ENCODE measurements at places on chromosomes 6 and 20.

DNA sequence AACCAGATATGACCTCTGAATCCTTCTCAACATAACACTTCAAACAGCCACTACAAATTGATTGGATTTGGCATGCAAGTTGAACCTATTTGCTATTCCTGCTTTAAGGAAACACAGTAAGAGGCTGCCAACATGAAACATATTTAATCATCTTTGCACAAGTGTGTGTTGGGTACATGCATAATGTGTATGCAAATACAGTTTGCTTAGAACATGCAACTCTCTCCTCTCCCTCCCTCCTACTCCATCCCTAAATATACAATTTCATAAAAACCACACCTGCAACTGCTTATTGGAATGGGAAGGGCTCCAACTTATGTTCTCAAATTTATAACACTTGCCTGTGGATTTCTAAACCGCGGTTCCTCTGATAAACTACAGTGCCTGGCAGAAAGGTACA lies 71.5 kb downstream of the CD83 start:
- no peak for DNase-seq

DNA sequence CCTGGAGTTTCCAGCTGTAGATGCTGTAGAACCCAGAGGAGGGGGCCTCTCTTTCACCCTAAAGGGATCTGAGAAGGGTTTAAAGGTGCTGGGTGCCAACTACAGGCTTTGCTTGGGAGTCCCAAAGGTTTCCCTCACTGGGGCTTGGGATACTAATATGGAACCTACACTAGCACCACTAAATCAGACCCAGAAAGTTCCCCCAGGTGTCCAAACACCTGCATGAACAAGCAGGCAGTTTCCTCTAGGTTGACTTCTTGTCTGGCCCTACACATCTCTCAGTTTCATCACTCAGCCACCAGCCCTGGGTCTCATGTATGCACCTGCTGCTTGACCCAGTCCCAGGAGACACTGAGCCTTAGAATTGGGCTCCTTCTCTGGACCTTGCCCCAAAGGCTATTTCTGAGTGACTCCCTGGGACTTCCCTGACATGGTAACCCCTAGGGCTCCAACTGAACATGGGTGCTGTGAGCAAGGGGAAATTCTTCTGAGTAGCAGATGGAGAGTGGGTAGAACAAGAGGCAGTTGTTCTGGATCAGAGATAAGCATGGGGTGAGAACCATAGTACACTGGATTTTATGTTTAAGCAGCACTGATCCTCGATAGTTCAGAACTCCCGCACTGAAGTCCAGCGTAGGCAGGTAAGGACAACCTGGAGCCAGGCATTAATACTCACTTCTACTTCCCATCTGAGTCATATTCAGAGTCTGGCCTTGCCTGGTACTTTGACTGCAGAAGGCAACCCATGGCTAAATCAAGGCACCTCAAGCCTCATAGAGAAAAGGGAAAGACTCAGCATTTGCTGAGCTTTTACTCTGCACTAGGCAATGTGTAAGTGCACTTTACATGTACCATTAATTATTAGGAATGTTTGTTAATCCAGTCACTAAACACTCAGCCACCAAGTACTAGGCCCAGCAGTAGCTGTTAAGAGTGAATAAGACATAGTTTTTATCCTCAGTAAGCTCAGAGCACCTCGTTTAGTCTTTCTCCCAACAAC lies 16.8 kb downstream of the BCL2L1 start:
- no peak for DNase-seq

GRCh38 chr20:3510110-3510509 lies 39.3 kb downstream of the ATRN start:
- no peak for DNase-seq

DNA sequence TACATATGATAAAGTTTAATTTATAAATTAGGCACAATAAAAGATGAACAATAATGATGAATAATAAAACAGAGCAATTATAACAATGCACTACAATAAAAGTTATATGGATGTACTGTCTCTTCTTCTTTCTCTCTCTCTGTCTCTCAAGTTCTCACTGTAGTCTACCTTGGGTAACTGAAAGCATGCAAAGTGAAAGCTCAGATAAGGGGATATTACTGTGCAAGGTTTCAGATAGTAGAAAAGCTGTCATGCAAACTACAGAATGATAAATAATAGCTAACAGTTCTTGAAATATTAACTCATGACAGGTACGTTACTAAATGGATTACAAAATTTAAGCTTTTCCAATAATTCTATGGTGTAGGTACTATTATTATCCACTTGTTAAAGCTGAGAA lies 311.9 kb upstream of the PRDM1 start:
- DNase-seq = no peak

DNA sequence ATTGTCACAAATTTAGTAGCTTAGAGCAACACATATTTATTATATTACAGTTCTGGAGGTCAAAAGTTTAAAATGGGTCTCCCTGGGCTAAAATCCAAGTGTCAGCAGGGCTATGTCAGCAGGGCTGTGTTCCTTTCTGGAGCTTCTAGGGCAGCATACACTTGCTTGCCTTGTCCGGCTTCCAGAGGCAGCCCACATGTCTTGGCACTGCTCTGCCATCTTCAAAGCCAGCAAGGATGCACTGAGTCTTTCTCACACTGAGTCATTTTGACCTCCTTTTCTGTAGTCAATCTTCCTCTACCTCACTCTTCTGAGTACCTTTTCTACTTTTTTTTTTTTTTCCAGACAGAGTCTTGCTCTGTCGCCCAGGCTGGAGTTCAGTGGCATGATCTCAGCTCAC lies 39.0 kb downstream of the ADGRF4 start:
- no peak for DNase-seq

GRCh38 chr6:110366256-110366655 lies 8.1 kb upstream of the METTL24 start:
- DNase-seq = no peak

DNA sequence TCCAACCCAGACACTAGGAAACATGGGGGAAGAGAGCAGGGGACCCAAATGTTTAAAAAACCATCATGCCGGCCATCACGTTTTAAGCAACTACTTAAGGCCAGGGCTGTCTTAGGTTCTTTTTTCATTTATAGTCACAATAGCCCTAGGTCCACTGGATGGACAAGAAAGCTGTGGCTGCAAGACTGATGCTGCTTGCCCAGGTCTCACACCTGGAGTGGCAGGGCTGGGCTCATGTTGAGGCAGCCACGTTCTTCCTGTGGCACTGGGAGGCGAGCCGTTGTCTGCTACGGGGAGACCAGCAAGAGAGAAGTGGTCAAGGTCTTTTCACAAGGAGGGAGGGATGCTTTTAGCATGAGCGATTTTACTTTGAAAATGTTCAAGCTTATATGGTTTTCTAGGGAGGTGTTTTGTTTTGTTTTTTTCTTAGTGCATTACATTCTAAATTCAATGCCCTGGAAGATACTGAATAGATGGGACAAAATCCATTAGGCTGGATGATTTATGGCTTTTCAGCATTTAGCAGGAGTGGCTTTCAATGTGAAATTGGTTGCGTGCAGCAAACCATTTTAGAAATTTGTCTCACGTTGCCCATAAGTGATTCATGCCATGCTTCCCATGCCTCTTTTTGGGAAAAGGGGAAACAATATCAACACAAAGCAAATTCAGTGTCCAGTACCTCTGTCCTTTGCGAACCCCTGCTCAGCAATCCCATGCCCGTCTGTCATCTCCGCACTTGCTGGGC lies 106.6 kb upstream of the SNX9 start:
- DNase-seq = no peak

DNA sequence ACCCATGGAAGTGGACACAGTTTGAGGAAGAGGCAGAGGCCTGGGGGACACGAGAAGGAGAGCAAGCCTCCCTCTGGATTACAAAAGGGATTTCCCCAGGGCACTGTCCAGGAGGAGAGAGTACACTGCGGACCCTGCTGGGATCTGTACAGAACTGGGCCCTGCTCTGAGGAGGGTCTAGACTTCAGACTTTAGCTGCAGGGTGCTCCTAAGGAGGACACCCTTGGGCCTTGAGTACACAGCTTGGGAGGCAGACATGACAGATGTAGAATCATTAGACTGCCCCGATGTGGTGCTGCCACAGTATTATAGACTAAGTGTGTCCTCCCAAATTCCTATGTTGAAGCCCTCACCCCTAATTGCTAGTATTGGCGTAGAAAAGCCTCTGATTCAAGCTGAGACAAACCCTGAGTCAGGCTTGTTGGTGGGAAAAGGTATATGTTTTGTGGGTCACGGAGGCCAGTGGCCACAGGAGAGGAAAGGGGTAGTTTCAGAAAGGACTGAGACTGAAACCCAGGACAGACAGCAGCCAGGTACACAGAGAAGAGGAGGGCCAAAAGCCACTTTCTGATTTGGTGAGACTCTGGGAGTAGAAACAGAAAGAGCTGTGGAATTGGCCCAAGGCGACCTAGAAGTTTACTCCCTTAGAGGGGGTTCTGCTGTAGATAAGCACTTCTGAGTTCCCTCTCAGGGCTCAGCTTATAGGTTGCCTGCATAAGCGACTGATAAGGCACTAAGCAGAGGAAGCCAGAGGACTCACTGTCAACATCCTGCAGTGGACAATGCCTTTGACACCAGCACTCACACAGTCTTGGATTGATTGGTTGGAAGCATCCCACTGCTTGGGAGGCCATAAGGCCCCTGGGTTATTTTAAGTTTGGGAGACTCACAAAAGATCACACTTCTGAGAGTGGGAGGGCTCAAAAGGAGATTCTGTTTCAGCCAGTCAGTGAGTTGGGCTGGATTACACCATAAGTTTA lies 16.5 kb upstream of the SH3BGRL2 start:
- no peak for DNase-seq

DNA sequence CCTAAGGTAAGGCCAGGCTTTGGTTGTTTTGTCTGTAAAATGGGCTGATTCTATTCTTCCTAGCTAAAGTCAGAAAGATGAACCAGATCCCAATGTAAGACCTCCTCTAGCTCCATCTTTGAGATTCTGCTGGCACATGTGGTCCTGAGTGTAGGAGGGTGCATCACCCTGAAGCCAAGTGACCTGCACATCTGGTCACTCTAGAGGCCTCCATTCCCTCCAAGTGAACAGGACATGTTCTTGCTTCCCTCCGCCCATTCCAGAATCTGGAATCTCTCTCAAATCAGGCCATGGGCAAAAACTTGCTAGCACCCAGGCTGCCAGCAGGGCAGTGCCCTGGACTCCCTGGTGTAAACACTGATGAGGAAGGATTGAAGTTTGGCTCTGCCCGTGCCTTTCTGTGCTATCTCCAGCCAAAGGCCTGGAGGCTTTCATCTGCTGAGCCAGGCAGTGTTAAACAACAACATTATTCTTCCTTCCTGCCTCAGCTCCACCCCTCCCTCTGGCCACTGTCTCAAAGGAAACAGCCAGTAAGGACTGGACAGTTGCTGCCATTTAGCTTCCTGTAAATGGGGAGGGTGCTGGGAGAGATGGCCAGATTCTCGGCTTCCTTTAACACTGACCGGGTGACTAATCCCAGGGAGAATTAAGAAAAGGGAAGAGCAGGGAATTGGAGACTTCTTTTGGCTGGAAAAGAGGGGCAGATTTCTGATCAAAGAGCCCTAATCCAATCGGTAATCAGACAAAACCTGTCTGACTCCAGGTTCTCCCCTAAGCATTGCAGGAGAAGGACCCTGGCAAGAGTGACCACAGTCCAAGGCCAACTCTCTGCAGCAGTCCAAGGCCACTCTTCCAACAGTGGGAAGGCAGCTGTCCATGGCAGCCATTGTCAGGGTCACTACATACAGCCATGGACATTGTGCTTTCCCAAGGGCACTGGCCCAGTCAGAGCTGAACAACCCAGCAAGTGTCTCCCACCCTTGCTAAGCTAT lies 19.5 kb upstream of the ADGRF1 start:
- DNase-seq = no peak

DNA sequence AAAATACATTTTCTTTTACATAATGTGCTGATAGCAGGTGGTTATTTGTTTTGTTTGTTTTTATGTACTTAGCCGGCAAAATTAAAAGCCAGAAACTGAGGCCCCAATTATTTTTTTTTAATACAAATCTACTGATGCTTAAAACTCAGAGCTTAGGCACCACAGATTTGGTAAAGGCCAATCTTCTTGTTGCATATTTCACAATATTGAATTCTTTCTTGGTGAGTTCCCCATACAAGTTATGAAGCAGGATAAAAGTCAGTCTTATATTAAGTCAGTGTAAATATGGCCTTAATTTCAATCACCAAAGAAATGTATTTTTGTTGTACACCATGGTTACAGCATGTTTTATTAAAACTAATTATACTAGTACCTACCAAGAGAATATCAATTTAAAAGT lies 16.3 kb upstream of the ZDHHC14 start:
- no peak for DNase-seq

- DNase-seq = no peak
These were observed 201.4 kb downstream of the ARHGAP18 start for GRCh38 chr6:129508477-129509145.

DNA sequence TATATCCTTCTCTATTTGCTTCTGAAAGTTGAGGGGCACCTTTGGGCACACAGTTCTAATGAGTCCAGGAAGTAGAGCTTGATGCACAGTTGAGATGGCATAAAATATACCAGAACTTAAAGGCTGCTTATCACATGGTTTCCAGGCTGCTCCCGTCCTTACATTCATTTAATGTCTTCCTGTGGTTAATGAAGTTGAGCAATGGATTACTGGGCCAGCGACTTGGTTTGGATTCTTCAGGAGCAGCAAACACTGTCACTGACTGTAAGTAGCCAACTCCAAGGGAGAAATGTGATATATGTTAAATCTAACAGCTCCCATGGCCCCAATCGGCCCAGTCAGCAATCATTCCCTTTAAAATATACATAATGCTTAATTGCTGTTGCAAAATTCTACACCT lies 9.0 kb upstream of the TSHZ2 start:
- DNase-seq = no peak

DNA sequence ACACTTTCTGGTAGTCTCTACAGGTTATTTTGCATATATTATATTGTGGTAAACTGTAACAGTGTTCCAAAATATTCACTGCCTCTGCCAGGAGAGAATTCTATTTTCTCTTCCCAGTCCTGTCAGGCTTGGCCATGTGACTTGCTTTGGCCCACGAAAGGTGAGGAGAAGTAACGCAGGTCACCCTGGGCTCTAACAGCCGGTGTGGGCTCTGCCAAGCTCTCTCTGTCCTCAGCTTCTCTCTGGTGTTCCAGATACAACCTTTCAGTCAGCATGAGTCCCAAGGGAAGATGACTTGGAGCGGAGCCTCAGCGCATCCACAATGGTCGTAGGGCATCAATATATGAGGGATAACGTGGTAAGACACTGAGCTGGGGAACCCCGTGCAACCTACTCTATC lies 113.0 kb upstream of the RREB1 start:
- no peak for DNase-seq

DNA sequence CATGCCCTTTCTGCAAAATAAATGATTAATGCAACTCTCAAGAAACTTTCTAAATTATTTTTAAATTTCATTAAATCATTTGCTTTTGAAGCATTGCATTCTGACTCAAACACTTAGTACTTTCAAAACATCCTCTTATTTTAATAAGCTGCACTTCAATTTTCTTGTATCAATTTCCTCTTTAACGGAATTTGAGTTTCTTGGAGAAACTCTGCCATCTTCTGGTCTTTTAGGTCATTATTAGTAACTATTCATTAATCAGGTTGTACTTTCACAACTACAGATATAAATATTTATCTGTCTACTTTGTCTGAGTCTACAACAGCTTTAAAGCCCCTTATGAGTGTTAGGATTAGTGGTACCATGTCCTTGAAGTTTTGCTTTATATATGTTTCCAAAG lies 30.2 kb downstream of the TMX4 start:
- DNase-seq = no peak
